HCT116 (cell line): ENCODE measurements at places on chromosomes 6 and 20.

- no peak for DNase-seq
These were observed 122.3 kb downstream of the QKI start for GRCh38 chr6:163536770-163537169.

DNA sequence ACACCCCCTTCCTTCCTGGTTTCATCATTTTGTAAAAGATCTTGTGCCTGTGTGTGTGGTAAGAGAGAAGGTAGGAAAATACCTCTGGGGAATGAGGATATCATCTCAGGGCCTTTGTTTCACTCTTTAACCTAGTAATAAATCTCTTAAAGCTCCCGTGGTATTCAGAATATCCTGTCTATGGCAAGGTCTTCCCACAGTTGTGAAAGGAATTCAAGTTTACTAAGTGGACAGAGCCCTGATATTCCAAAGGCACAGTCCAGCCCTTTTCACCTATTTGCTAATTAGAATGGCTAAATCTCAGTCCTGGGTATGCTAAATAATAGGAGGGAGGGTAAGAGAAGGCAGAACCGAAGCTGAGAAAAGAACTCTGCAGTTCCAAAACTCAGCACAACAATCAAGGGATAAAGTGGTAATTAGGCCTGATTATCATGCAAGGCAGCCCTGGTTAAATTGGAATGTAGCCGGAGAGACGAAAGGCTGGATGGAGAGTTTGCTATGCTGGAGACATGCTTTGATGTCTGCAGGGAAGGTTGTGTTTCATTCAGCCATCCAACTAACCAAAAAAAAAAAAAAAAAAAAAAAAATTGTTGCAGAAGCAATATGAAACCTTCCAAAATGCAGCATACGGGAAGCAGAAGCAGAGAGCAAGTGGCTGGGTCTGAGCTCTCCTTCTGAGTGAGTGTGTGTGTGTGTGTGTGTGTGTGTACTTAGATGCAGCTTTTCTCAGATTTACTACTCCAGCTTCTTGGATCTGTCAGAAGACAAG lies 28.5 kb upstream of the PIM1 start:
- no peak for DNase-seq

DNA sequence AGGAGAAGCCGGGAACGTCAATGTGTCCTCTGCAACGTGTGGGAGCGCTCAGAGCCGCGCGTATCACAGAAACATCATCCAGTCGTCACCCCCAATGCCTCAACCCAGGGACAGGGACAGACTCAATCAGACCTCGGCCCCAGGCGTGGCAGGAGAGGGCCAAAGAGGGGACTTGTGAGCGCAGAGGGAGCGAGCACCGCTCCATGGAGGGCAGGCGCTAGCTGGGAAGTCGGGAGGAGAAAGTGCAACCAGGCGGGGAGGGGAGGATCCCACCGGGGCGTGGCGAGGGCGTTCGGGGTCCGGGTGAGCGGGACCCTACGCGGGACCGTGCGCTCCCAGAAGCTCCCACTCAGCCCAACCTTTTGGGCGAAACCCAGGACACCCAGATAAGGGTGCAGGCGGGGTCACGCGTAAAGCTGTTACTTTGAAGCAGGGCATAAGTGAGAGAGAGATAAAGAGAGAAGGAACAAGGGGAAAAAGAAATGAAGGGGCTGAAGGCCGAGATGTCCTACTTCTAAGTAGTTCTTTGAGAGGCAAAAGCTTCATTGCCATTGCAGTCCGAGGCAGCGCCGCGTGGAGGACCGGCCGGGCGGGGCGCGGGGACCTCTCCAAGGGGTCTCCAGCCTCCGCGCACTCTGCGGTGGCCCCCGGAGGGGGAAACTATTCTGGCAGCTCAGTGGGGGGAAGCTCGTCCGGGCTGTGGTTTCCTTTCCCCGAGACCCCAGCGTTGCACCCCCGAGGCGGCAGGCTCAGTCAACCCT lies 862 bp upstream of the SOBP start:
- DNase-seq = no peak

GRCh38 chr6:10421158-10421920 lies 6.5 kb upstream of the TFAP2A start:
- DNase-seq = no peak

- no peak for DNase-seq
These were observed 52.9 kb upstream of the FNDC1 start for GRCh38 chr6:159116343-159116742.

- DNase-seq = no peak
These were observed 32.8 kb downstream of the RAMACL start for GRCh38 chr6:166553563-166554271.

DNA sequence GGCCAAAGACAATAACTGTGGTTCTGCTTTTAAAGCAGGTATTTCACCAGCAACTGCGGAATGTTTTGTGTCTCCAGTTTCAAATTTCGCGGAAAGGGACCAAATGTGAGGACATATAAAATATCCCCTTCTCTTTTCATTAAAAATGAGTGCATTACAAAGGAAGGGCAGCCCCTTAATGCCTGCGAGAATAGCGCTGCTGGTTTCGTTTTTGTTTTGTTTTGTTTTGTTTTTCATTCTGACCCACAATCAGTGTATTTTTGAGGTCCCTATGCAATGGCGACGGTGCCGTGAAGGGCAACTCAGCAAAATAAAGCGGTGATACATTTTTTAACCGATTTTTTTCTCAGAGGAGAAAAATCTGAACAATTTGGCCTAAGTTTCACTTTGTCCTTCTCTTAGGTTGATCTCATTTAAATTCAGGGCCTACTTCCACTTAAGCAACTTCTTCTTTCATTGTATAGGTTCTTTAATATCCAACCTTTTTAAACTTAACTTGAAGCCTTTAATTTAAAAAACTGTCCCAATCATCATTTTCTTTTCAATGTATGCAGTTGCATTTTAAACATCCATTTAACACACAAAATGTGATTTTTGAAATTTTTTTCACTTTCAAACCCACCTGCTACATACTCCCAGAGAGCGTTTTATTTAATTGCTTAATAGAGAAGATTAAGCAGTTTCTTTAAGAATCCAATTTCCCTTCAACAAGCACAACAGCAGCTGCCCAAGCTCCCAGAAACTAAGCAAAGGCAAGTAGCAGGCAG lies 2.9 kb upstream of the HIVEP2 start:
- DNase-seq = no peak
